NCI-H526 (cell line): ENCODE measurements at places on chromosomes 6 and 20.

- DNase-seq, result no peak
Observed at GRCh38 chr6:144352331-144352730, 67.2 kb downstream of the UTRN start.

GRCh38 chr6:160691617-160692016, 10.4 kb upstream of the PLG start:
- no peak for DNase-seq

DNA sequence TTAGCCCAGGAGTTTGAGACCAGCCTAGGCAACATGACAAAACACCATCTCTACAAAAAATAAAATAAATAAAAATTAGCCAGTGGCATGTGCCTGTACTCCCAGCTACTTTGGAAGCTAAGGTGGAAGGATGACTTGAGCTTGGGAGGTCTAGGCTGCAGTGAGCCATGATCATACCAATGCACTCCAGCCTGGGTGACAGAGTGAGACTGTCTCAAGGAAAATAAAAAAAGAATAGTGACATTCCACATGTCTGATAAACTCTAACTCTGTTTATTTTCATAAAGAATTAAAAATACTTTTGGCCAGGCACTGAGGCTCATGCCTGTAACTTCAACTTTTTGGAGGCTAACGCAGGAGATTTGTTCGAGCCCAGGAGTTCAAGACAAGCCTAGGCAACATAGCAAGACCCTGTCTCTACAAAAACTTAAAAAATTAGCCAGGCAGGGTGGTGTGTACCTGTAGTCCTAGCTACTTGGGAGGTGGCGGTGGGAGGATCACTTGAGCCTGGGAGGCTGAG, 115.1 kb downstream of the GJA1 start:
- DNase-seq, result no peak

DNA sequence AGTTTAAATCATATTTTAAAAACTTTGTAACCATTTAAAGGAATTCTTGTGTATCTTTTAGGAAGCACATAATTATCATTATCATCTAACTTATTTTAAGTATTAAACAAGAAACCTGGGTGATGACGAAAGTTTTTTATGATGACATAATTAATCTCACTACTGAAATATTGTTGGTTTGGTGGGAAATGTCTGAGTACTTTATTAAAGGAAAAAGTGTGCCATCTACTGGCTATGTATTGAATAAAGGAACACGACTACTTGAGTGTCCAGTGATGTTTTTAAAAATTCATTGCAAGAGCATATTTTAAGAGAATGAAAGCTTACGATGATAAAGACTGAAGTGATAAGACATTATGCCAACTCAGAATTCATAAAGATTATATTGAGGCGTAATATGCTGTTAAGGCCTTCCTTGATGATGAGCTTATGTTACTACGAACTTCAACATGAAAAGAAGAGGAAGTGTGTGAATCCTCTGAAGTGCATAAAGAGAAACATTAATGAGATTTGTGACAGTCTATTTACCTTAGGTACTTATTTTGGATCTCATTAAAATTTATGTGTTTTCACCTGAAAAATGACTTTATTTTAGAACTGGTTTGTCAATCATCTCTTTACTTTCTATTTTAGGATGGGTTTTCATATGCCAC, 12.0 kb upstream of the TRMT11 start:
- peak; percentile 45 for DNase-seq

DNA sequence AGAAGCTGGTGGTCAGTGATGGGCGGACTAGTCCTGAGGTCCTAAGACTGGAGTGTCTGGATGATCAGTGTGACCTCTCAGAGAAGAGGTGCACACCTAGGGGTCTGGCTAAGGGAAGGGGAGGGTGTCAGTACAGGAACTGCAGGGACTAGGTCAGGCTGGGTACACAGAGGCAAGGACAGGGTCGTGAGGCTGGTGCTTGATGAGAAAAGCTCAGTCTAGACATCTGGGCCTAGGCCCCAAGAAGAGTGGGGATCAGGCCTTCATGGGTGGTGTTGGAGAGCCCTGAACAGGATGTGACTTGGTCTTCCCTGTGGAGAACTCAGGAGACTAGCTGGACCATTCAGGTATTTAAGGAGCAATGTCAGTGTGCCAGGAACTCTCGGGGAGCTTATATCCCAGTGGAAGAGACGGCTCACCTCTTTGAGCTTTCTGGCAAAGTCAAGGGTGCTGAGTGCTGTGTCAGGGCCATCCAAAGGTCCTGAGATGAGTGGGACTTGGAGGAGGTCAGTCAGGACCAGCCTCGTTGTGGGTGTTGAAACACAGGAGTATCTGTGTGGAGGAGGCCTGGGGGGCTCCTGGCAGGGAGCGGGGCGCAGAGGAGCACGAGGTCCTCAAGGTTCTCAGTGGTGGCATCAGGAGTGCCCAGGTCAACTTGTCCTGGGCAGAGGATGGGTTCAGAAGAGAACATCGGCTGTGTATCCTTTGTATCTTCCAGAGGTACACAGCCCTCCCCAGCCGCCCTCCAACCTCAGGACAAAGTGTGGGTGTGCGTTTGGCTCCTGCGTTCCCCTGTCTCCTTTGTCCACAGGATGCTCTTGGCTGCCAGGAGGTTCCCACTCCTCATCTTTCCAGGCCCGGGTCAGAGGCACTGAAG, 13.3 kb upstream of the MYT1 start:
- DNase-seq, result no peak

- DNase-seq, result no peak
Observed at GRCh38 chr6:105900125-105900937, 185.8 kb upstream of the PRDM1 start.

- peak; percentile 54 for DNase-seq
Observed at GRCh38 chr6:138004430-138005287, 102.6 kb downstream of the PERP start.

DNA sequence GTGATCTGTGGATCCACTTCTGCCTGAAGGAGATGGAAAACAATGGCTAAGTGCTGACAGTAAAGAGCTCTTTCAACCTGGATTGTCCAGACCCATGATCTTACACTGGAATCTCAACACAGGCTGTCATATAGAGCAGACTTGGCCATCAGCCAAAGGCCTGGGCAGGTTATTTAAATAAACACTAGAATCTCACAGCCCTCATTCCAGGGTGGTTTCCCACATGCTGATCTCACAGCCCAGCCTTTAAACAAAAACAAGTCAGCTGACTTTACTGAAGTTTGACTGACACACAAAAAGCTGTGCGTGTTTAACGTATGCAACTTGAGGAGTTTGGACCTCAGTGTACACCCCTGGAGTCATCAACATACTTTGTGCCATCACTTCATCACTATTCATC, 28.4 kb downstream of the SYNDIG1 start:
- peak; percentile 39 for DNase-seq

DNA sequence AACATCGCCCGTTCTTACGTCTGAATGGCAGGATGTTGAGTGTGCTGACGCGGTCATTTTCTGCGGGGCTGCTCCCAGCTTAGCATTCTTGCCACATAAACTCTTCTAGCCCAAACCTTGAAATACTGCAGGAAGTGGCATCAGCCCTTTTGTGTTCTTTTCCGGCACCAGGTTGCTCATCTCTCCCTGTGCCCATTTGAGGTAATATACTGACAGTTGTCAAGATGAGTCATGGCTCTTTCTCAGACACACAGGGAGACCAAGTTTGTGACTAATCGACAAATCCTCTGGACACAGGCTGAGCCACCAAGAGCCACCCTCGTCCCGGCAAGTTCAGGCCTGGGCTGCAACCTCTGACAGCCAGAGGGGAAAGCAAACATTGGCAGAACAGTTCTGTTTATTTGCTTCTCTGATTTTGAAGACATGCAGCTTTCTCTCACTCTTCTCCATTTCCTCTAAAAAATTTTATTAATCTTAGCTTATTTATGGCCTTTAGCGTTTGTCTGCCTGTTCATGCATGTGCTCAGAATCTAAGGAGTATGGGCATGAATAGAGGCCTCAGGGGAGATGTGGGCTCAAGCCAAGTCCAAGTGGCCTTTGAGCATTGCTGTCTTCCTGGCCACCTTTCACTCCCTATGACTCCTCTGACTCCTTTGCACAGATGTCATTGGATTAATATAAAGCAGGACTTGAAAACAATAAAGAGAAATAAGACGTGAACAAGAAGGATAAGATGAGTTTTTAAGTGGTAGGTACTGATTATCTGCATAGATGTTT, 328.2 kb upstream of the JAG1 start:
- no peak for DNase-seq

DNA sequence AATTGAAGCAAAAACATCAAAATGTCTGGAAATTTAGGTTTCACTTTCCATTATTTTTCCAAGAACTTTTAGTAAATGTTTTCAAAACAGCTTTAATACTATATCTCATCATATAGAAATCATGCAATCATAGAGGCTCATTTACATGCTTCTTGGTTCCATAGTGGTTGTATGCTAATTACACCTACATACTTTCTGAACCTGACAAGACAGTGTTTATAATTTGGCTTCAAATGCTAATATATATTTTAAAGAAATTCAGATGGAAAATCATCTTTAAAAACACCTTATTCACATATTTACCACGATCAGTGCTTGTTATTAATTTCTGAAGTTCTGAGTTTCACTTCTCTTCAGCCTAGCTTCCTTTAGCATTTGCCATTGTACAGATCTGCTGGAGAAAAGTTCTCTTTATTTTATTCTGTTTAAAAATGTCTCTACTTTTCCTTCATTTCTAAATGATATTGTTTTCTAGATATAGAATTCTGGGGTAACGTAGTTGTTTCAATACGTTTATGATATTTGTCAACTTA, 89.9 kb downstream of the PLCB1 start:
- no peak for DNase-seq

DNA sequence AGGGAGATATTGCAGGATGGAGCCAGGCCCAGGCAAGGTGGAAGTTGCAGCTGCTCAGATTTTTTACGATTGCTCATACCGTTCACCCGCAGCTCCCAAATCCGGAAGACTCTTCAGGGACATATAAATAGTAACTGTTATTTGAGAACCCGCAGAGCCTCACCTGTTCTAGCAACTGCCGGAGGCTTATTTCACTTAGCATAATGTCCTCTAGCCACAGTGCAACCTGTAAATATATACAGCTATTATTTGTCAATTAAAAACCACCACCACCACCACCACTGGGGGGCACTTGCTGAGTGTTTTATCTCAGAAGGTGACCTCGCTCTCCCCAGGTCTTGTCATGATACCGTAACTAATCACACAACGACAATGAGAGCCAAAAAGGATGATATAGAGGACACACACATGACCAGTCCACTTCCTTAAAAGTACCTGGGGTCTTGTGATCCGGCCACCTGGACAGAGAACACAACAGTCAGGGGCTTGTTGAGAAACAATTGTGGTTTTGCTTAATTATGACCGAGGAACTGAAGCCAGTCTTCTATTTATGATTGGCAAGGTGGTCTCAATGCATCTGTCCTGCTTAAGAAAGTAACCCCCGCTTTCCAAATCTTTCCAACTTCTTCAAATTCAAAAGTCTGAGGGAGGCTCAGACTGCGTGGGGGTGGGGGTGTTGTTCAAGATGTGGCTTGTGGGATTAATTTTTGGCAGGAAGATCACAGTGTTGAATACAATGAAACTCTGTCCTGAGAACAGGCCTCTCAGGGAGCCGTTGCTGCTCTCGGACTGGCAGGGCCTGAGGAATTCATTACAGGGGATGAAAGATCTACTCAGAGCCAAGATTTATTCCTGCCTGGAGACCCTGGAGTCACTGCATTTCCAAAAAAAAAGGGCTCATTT, 107.7 kb upstream of the PRND start:
- peak; percentile 77 for DNase-seq

GRCh38 chr6:90574610-90575009, 12.3 kb downstream of the MAP3K7 start:
- peak; percentile 2 for DNase-seq

DNA sequence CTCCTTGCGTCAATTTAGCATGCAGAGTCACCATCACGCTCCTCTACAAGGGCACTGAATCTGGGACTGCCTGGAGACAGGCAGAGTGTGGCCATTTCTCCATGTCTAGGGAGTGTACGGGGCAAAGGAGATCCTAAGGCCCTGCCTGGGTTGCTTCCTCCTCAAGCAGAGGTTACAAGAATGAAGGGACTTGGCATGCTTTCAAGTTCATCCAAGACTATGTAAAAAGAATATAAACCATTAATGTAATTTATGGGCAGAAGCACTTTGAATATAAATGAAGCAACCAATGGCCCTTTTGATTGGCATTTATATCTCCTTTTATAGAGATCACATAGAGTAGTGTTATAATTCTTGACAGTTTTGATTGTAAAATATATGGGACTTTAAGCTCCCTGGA, 137.5 kb downstream of the BTBD3 start:
- DNase-seq, result no peak

DNA sequence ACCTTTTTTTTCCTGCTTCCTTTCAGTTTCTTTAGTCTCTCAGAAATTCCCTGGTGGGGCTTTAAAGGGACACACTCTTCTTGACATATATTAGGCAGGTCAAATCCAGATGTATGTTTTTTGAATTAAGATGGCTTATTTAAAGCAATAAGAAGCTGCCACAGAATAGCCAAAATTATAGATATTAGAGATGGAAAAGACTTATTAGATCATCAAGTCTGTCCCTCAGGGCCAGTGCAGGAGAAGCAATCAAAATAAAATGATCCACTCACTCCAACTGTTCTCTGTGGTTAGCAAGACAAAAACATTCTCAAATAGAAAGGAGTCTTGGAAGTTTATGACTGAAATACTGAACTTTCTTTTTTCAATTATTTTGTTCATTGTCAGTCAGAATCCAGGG, 462.8 kb downstream of the CDC5L start:
- DNase-seq, result no peak

GRCh38 chr20:58131151-58131550, 97.3 kb downstream of the ANKRD60 start:
- DNase-seq, result no peak

- no peak for DNase-seq
Observed at GRCh38 chr20:62834967-62835730, 18.3 kb downstream of the COL9A3 start.

- DNase-seq, result no peak
Observed at GRCh38 chr6:153015094-153015640, 12.7 kb upstream of the MTRF1L start.

DNA sequence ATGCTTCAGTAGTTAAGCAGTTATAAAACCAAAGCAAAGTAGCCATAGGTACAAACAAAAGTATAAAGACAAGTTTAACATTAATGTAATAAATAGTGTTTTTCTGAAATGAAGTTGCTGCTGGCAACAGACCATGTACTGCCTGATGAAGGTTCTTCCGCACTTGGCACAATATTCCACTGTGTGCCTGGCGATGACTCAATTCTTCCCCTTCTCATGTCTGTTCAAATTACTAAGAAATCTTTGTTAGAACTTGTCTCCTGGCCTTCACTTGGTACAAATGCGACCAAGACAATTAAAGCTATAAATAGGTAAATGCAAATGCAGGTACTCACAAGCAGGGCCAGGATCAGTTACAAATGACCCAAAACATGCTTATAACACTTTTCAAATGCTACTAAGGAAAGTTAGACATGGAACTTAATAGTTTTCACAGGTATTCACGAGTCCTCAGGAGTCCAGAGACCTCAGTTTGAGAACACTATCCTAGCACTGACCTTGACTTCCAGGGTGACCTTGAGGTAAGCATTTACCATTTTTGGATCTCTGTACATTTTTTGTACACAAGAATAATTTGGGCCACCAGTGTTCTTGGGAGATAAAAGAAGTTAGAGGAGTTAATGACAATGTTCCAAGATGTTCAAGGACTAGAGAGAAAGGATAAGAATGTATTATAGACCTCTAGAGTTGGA, 8.1 kb upstream of the DDR1 start:
- no peak for DNase-seq
